ENCODE measurements at places on chromosomes 6 and 20. TPM values are rescaled to one million over a fixed set of nuclear protein-coding genes. Genes with fewer than 3 reads are reported as not detected.

The LSM14B gene
- 31.9 TPM for total RNA-seq

The TP53TG5 gene
- not detected for total RNA-seq

The BHLHE23 gene
- not detected for total RNA-seq

The SUMO4 gene
- total RNA-seq: 2.4 TPM

Measured in vein endothelial cell (primary cell).